AML-193 (cell line): ENCODE measurements at places on chromosomes 1 and 21.

DNA sequence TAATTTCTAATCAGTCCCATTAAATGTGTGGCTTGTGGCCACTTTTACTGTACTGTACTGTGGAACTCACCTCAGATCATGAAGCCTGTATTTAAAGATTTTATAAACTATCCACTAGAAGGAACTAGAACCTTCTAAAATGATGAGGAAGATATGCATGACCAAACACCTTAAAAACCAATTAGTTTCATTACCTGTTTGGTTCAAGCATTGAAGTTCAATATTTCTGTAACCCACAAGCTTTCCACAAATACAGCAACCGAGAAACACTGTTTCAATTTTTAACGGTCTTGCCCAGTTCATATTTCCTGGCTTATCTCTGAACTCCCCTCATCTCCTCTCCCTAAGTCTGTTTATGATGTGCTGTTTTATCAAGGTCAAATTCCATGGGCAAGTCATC is 264.3 kb upstream of the PLD5 start:
- DNase-seq = no peak

- no peak for DNase-seq
These were observed 168.0 kb downstream of the CAMTA1 start for GRCh38 chr1:6953216-6953615.

DNA sequence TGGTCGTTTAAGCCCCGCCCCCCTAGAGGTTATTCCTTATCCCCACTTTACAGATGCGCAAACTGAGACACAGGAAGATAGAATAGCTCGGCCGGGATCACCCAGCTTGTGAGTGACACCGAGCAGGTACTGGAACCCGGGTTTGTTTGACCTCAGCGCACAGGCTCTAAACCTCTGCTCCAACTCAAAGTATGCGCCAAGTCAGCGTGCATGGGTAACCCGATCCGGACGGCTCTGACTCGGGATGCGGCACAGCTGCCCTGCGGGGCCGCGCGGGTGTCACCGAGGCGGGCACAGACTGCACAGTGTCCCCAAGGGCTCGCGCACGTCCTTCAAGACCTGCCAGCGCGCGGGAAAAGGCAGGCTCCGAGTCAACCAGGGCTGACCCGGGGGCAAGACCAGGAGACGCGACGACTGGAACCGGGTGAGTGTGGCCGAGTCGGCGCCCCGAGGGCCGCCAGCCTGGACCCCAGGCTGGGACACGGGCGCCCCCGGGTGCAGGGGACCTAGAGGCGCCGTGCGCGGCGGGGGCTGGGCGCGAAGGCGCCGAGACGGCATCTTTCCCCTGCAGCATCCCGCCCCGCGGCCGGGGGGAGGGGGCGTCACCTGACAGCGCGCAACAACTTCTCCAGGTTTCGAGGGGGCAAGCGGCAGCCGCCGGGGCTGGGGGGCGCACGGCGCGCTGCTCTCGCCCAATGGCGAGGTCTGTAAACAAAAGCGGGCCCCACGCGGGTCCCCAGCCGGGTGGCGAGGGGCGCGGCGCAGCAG is 101.9 kb upstream of the SOD1 start:
- DNase-seq = no peak

GRCh38 chr1:14140831-14141401 is 440.9 kb downstream of the PRDM2 start:
- no peak for DNase-seq

DNA sequence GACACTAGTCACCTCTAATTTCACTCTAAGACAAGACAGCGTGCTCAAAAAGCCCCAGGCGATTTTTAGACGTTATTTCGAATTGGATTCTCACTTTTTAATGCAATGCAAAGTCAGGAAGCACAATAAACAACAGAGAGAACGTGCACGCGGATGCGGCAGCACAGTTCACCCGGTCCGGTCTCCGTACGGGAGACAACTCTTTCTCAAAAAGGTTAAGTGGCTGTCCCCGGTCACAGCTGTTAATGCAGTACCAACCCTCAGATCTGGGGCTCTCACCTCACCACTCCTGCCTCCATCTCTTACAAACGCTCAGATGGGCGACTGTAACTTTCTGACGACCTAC is 1.2 kb downstream of the HP1BP3 start:
- DNase-seq = no peak

DNA sequence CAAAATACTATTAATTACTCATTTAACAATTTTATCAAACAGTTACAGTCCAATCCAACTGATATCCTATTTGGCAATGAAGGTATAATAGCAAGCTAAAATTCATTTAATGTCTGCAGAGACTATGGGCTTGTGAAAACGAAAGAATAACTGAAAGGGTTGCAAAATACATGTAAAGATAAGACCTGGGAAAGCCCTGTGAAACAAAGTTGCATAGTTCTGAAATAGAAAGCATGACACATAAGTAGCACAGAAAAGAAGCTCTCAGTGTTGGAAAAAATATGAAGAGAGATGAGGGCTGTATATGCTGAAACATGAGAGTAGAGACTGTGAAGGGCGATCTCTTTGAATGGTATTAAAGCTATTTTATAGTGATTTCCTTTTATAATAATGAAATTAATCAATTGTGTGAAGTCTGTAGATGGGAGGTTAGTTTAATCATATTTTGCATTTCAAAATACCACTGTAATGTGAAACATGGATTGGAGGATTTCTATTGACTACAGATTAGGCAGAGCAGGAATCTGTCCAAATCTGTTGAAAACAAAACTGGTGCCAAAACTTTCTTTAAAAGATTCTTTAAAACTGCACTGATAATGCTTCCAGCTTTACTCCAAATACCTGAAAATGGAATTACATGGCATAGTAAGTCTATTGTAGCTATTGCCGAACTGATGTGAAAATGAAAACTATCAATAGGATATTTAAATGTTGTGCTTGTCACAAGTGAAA is 1518.9 kb upstream of the B3GALT2 start:
- no peak for DNase-seq

DNA sequence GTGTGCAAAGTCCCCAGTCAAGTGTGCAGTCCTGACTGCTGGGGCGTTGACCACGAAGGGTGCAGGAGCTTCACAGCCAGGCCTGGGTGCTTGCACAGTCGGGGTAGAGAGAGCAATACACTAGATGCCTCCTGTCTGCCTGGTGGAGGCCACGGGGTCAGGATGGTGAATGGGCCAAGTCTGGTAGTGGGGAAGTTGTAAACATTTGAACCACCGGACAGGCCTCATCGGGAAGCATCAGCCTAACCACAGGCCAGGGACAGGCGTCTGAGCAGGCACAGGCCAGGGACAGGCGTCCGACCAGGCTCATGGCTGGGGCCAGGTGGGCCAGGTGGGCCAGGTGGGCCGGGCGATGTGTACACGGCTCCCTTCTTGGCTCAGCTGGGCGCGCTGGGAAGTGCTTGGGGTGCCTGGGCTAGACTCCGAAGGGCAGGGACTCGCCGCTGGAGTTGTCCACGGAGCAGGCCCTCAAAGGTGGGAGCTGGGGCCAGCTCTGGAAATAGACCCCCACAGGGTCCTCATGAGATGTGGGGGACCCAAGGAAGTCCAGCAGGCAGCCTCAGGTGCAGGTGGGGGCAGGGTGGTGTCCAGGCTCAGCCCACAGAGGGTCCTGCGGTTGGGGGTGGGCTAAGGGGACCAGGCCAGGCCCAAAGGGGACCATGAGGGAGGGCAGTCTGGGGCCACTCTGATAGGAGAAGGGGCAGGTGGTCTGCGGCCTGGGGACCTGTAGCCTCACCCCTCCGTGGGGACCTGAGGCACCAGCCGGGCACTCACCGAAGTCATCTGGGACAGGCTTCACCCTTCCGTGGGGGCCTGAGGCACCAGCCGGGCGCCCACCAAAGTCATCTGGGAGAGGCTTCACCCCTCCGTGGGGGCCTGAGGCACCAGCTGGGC is 15.0 kb downstream of the COL6A1 start:
- DNase-seq = no peak

DNA sequence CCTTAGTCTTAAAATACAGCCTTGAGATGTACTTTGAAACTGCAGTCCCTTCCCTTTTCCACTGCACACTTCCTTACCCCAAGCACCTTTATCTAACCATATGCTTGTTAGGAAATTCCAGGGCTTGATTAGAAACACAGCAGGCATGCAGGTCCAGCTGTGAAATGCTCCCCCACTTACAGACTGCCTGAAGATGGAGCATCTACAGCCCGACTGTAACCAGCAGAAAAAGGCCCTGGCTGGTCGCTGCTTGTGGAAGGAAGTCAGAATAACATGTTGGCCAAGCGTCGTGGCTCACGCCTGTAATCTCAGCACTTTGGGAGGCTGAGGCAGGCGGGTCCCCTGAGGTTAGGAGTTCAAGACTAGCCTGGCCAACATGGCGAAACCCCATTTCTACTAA is 37.2 kb downstream of the VN1R5 start:
- DNase-seq = no peak

DNA sequence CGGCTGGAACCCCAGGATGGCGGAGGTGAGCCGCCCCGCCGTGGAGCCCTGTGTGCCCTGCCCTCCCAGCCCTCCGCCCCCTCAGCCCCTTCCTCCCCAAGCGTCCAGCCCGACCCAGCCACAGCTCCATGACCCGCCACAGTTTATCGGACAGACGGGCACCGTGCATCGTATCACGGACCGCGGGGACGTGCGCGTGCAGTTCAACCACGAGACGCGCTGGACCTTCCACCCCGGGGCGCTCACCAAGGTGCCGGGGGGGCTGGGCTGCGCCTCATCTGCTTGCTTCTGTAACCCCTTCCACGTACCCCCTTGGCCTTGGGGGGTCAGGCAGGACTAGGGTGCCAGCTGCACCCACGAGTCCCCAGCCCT is 6.6 kb upstream of the MMP23B start:
- DNase-seq = no peak

- DNase-seq = no peak
These were observed 856 bp upstream of the GREM2 start for GRCh38 chr1:240612811-240613210.

GRCh38 chr1:115867216-115867615 is 26.3 kb upstream of the NHLH2 start:
- no peak for DNase-seq

DNA sequence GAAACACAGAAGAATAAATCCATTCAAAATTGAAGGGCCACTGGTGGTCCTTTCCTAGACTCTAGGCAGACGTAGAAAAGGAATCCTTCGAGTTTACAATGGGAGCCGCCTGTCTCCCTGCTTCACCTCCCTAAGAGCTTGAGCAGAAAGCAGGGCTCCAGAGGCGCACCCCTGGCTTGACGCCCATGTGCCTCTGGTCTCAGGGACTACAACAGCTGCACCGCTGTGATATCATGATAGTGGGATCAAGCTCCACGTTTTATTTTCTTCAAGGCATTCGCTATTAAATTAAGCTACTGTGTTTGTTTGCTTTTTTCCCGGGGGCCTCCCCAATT is 403 bp upstream of the C1orf122 start:
- no peak for DNase-seq

- peak; percentile 98 for DNase-seq
These were observed at the start of gene COQ8A for GRCh38 chr1:226940029-226940805. TSS of gene COQ8A (plus strand) at chr1:226940294. CDS start at chr1:226961386, 21,092 bp downstream.

GRCh38 chr1:188888386-188888785 is 1589.3 kb downstream of the BRINP3 start:
- DNase-seq = no peak

DNA sequence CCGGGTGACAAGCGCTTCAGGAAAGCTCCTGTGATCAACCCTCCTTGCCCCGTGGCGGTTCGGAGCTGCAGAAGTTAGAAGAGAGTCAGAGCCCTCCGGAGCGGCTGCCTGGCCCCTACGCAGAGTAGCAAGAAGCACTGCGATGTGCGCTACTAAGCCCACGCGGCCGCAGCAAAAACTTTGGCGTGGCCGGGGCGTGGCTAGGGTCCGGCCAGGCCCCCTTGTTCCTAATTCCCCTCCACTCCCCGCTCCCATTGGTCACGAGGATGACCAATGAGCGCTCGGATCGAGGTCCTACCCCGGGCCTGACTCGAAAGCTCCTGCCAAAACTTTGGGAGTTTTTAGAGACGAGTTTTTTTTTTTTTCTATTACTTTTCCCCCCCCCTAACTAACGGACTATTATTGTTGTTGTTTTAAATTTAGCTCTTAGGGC is at the start of gene HLX:
HLX (plus strand) TSS at position 368 of the 433 bp plus-strand sequence. CDS start 415 bp downstream, outside the sequence.
- peak; percentile 62 for DNase-seq

- no peak for DNase-seq
These were observed 177.6 kb upstream of the HMCN1 start for GRCh38 chr1:185556561-185556960.

DNA sequence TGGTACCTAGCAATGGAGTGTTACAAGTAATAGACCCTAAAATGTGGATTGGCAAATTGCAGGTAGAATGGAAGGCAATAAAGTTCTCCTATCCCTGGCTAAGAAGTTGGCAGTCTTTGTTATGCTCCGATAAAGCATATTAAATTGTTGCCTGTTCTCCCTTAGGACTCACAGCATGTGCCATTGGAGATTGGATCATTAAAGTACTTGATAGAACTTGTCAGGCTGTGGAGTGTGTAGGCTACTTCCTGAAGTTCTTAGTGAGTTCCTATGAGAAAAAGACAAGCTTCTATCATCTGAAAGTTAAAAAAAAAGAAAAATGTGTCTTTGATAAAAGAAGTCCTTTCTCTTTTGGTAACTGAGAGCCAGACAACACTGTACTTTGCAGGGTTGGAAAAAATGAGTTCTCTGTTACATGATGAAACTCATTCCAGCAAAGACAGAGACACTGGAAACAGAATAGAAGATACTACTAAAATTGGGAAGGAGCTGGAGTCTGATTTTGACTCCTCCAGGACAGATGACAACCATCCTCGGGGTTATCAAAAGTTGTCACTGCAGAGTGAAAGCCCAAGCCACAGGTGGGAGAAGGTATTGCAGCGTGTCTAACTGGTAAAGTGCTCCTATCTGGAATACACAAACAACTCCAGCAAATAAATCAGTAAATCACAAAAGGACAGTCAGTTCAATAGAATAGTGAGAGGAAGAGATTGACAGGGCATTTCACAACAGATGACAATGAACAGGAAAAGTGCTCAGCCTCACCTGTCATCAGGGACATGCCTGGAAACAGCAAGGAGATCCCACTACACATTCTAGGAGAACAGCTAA is 87.5 kb upstream of the WDR26 start:
- no peak for DNase-seq

GRCh38 chr1:43308635-43309404 is 8.0 kb downstream of the TIE1 start:
- DNase-seq = no peak

DNA sequence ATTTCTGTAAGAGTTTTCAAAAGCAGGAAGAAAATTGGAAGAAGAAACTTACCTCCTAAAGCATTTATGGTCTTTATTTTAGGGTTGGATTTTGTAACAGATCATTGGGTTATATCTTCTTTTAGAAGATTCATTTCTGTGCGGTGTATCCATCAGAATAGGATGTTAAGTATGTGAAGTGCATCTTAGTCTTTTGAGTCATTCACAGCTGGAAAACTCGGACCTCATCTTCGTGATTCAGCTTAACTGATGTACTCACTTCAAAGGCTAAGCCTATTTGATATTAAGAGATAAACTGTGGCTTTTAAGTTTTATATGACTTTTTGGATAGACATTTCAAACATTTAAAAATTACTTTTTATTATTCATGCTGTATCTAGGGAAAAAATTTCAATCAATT is 56.3 kb downstream of the GIPC2 start:
- no peak for DNase-seq
